ENCODE measurements at places on chromosomes 2 and 18. TPM values are rescaled to one million over a fixed set of nuclear protein-coding genes. Genes with fewer than 3 reads are reported as not detected.

DNA sequence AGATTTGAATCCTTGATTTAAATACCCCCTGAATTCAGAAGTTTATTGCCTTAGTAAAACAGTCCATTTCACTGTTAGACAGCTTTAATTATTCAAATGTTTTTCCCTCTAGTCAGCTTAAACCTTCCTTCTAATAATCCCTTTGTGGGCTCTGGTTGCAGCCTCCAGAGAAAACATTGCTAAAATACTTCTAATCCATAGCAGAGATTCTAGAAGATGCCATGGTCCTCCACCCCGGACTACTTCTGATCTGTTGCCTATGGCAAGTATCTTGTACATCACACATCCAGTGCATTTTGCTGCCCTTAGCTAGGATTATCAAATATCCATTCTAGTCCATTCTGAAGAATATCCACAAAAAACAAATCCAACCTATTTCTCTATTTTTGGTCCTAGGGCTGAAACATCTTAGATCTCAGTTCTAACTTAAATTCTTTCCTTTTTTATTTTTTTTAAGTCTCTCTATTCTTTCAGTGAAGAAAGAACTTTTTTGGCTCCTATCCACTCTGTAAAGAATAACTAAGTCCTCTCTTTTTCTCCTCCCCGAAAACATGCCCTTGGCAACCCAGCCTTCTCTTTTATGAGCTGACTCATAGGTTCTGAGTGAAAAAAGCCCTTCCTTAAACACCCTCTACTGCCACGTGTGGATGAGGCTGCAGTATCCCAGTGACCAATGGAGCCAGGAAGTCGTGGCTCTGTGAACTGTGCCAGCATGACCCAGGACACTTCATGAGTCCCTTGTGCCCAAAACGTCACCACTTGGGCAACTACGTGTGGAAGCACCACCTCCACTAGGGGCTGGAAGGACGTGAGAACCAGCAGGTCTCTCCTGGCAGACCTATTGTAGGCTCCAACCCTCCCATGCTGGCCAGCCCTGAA lies 349.8 kb downstream of the TNS1 start:
- peaks cover 7% of the 10 kb centered on the region for H3K4me1 ChIP-seq
- no peak overlapping the region for H3K27ac ChIP-seq
- no peaks in the 10 kb centered on the region for H3K36me3 ChIP-seq
- H3K4me3 ChIP-seq = no peak overlapping the region
- DNase-seq = no peak

Gene IL18RAP
- not detected for total RNA-seq

GRCh38 chr2:128941751-128942150 lies 623.1 kb upstream of the HS6ST1 start:
- no peak overlapping the region for H3K27ac ChIP-seq
- DNase-seq = no peak
- no peaks in the 10 kb centered on the region for H3K36me3 ChIP-seq
- H3K4me3 ChIP-seq = no peak overlapping the region
- no peaks in the 10 kb centered on the region for H3K27me3 ChIP-seq
- no peaks in the 10 kb centered on the region for H3K4me1 ChIP-seq

DNA sequence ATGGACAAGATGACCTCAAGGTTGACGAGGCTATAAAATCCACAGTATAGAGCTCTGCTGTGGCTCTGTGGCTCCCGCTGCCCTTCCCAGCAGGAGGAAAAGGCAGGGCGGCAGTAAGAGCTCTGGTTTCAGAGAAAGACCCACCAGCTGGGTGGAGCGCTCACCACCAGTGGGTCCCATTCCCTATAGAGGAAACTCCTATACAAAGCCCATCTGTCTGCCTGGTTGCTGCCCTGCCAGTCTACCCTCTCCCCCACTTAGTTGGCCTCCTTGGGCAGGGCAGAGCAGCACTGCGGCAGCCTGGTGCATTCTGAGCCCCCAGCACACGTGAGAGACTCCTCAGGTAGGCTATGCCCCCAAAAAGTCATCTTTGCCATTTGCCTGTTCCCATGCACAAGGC lies 26.5 kb downstream of the TNS1 start:
- no peak overlapping the region for H3K27ac ChIP-seq
- DNase-seq = no peak
- no peak overlapping the region for H3K4me3 ChIP-seq
- no peaks in the 10 kb centered on the region for H3K27me3 ChIP-seq

Gene CENPA
- 39.9 TPM for total RNA-seq

DNA sequence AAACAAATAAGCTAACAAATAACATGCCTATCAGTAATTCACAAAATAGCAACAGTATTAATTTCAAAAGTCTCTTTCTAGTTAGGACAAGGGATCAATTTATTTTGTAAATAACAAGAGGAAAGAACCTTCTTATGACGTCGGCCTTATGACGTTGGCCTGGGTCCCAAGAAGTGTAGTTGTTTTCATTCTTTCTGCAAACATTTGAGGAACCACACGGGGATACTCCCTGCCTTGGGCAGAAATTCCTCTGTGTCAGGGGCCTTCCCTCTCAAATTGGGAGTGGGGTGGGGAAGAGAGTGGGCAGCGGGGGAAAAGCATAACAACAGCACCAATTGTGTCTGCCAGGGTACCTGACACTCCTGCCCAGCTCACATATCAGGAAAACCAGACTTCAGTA lies 1.3 kb downstream of the CCDC68 start:
- H3K27ac ChIP-seq = peak overlapping the region; percentile 81
- peaks cover 8% of the 10 kb centered on the region for H3K4me1 ChIP-seq
- H3K4me3 ChIP-seq = peak overlapping the region; percentile 63
- no peaks in the 10 kb centered on the region for H3K36me3 ChIP-seq

- peaks cover 9% of the 10 kb centered on the region for H3K4me1 ChIP-seq
- H3K4me3 ChIP-seq = no peak overlapping the region
- no peak overlapping the region for H3K27ac ChIP-seq
- H3K36me3 ChIP-seq = no peaks in the 10 kb centered on the region
- no peaks in the 10 kb centered on the region for H3K27me3 ChIP-seq
These were observed 17.6 kb upstream of the KCNE4 start for GRCh38 chr2:223034221-223034975.

Gene POU3F3
- not detected for total RNA-seq

DNA sequence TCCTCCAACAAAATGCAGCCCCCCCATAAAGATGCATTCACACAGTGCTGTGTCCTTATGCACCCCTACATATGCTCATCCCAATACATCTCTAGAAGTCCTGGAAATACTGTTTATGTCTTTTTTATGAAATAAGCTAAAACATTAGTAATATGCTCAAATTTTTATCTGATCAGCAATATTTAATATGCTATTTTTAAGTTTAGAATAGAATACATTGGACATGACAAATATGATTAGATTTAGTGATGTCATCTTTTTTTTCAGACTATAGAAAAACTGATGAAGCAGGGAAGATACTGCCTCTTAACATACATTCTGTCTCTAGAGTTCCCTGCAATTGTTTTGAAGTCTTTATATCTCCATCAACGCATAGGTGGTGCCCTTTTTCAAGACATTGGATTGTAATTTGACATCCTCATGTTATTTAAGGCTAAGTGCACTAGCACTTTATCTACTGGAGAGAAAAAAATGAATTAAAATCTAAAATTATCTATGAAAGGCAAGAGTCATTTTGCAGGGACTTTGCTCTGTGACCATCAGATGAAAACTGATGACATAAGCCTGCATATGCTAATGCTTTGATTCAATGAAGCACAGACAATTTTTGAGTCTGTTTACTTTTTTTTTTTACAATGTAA lies 395.3 kb downstream of the LPIN1 start:
- no peaks in the 10 kb centered on the region for H3K36me3 ChIP-seq
- H3K27me3 ChIP-seq = no peaks in the 10 kb centered on the region
- no peak overlapping the region for H3K27ac ChIP-seq
- no peak for DNase-seq
- H3K4me3 ChIP-seq = no peak overlapping the region
- H3K4me1 ChIP-seq = no peaks in the 10 kb centered on the region

Gene CKAP2L
- total RNA-seq = 23.6 TPM

- H3K27me3 ChIP-seq = no peaks in the 10 kb centered on the region
- no peak overlapping the region for H3K27ac ChIP-seq
- H3K36me3 ChIP-seq = no peaks in the 10 kb centered on the region
- no peak for DNase-seq
- no peaks in the 10 kb centered on the region for H3K4me1 ChIP-seq
These were observed 74.6 kb upstream of the OTOS start for GRCh38 chr2:240214790-240215675.

Measured in Caco-2 (cell line).